ENCODE measurements at places on chromosomes 3 and 15.

GRCh38 chr3:42130329-42131070 lies 39.3 kb downstream of the TRAK1 start:
- no peak for DNase-seq

DNA sequence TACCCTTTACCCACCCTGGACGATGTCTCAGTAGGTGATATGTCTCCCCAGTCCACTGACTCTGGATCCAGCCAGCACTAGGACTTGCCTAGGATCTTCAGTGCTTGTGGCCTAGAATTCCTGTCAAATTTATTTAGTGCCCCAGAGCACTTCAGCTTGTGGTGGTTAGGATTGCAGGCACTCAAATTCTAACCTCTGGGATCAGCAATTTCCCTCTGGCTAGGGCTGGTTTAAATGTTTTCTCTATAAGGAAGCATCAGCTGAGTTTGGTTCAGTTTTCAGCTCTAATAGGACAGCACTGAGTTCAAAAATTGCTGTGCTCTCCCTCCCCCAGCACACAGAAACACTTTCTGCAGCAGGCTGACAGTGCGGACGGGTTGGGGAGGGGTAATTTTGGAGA lies 8.1 kb downstream of the OR5H6 start:
- no peak for DNase-seq

DNA sequence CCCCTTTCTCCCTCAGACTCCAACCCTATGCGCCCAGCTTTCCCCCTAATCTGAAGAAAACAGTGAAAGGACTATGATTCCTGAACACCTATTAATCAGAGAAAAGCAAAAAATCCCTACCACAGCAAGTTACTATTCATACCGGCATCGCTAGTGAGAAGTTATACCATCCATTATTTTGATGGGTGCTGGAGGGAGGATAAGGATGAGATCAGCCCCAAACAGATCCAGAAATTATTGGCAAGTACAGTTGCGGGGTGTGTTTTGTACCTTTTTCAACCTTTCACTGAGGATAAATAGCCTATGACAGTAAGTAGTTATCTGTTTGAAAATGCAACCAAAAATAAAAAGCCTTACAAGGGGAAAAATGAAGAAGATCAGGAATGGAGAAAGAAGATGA lies 59.9 kb upstream of the ADAMTS9 start:
- DNase-seq = no peak

- no peak for DNase-seq
Measured at GRCh38 chr15:33671456-33671855, 296.8 kb upstream of the CHRM5 start.

DNA sequence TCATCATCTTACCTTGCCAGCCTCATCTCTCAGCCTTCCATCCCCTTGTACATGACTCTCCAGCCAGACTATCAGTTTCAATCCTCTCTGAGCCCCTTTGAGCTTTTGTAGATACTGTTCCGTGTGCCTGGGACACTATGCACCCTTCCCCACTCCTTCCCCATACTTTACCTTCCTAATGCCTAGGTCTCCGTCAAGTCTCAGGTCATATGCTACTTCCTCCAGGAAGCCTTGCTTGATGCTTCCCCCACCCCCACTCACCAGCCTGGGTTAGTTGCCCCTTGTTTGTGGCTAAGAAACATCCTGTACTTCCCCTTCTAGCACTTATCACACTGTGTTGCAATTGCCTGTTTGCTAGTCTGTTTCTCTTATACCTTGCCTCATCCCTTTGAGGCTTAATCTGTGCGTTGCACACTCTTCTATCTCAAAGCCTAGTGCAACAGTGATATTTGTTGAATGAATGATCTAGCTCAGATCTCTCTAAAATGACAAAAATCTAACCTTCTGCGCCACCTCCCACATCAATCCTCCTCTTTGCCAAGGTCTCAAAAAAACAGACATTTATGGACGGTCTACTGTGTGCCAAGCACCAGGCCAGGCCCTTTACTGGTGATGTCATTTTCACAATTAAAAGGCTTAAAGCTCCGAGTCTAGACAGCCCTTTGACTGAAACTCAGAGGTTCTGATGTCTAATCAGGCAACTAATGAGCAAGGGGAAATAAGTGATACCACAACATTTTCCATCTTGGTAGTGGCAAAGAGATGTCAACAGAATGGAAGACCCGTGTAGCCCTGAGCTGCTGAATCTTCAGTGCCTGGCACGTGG lies 6.5 kb upstream of the USP3 start:
- no peak for DNase-seq

- no peak for DNase-seq
Measured at GRCh38 chr15:92277776-92278175, 115.9 kb upstream of the ST8SIA2 start.

GRCh38 chr3:64454179-64454578 lies 228.9 kb upstream of the PRICKLE2 start:
- DNase-seq = peak; percentile 57

GRCh38 chr15:90684281-90684680 lies 32.9 kb upstream of the BLM start:
- DNase-seq = no peak

GRCh38 chr3:103863381-103863780 lies 1428.6 kb downstream of the ZPLD1 start:
- DNase-seq = no peak

DNA sequence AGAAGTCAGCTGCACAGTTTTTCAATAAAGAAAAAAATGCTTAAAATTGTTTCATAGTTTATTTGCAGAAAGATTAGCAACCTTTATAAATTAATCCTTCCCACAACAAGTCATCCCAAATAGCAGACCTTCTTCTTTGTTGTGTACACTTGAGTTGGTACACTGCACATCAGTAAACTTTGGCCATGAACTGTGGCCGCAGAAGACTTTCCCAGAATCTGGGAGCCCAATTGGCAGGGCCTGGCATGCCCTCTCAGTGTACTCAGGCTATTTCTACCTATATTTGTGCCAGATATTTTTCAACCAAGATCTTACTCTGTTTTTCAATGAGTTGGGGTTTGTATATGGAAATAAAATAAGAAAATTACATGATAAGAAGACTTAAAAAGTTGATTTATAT lies 133.1 kb downstream of the DIPK2A start:
- DNase-seq = no peak

GRCh38 chr15:81375461-81375860 lies 1.4 kb upstream of the TMC3 start:
- DNase-seq = no peak

DNA sequence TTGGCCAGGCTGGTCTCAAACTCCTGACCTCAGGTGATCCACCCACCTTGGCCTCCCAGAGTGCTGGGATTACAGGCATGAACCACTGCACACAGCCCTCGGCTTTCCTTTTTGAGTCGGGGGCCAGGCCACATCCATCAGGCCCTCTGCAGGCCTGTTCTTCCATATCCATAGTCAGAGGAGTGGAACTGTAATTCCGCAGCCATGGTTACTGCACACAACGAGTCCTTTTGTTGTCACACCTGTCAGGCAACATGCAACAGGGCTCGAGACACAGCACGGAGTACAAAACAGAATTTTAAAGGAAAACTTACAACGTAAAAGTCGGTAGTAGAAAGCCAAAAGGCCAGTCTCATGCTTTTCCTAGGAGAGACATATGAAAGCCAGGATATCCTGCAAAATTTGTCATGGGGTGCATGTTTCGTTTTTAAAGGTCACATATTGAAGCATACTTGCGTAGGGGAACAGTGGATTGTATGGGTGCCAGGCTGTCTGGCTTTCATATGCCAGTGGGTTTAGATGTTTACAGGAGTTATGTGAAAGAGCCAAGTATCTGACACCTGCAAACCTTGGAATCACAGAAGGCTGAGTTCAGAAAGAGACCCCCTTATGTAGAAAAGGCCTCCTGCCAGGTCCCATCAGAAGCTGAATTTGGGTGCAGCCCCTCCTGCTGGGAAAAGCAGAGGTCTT lies 63.2 kb upstream of the LPP start:
- DNase-seq = no peak

DNA sequence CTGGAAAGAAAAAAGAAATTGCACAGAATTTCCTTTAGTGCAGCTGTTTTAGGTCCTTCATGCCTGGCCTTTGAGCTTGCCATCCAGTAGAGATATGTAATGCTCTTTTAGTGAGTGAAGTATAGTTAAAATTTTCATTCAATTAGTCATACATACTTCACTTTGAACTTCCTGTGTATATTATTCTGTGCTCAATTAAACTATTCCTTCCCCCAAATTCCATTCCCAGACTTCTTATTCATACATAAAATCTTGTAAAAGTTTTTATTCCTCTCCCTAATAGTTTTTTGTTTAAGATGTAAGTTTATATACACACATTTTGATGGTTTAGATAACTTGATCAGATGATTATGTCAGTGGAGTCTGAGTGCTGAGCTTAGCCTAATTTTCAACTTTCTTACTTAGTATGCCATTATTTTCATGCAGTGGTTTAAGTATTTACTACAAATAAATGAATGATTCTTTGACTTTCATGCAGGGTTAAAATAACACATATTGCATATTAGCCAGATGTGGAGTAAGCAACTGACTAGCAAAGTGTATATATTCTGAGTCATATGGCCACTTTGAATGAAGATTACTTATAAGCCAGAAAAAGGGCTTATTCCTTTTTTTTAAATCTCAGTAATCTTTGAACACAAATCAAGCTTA lies 42.5 kb upstream of the ABHD10 start:
- peak; percentile 75 for DNase-seq

GRCh38 chr3:127833281-127834032 lies 11.1 kb upstream of the MGLL start:
- no peak for DNase-seq

DNA sequence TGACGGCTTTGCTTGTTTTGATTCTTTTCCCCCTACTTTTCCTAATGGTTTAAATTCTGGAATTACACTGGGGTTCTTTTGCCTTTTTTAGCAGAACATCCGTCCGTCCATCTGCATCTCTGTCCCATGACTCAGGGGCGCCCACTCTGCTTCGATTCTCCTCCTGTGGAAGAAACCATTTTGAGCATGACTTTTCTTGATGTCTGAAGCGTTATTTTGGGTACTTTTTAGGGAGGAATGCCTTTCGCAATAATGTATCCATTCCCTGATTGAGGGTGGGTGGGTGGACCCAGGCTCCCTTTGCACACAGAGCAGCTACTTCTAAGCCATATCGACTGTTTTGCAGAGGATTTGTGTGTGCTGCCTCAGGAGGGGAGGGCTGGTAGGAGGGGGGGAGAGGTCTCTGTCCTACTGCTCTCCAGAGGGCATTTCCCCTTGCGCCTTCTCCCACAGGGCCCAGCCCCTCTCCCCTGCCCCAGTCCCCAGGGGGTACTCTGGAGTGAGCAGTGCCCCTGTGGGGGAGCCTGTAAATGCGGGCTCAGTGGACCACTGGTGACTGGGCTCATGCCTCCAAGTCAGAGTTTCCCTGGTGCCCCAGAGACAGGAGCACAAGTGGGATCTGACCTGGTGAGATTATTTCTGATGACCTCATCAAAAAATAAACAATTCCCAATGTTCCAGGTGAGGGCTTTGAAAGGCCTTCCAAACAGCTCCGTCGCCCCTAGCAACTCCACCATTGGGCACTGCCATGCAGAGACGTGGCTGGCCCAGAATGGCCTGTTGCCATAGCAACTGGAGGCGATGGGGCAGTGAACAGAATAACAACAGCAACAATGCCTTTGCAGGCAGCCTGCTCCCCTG lies 19.5 kb upstream of the BSN start:
- DNase-seq = no peak

GRCh38 chr3:172329070-172329469 lies 119.2 kb downstream of the GHSR start:
- no peak for DNase-seq

- DNase-seq = no peak
Measured at GRCh38 chr15:94740469-94740868, 509.1 kb downstream of the MCTP2 start.

DNA sequence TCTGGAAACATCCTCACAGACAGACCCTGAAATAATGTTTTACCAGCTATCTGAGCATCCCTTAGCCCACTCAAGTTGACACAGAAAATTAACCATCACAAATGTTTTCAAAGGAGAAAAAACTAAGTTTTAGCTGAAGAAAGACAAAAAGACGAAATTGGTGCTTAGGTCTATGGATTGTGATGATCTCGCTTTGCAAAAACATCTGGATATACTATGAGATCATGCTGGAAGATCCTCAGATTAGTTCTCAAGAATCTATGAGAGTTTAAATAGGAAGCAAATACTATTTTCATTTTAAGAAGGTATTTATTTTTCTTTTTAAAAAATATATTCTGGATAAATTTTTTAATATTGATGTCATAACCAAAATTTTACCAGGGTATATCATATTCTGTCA lies 42.6 kb upstream of the MBNL1 start:
- no peak for DNase-seq

Data from foreskin fibroblast (primary cell).